Cardiac muscle cell (in vitro differentiated cells and primary cell): ENCODE measurements at places on chromosomes 6 and 20. TPM values are rescaled to one million over a fixed set of nuclear protein-coding genes. Genes with fewer than 3 reads are reported as not detected.

The LHFPL5 gene
- not detected in 2 replicates for total RNA-seq

The TTBK1 gene
- total RNA-seq = 0.60 and 1.0 TPM in 2 replicates

The GPSM3 gene
- total RNA-seq = 16.7 and 18.0 TPM in 2 replicates

The OSBPL2 gene
- total RNA-seq = 33.5 and 43.4 TPM in 2 replicates

The WDR46 gene
- 34.8 and 58.9 TPM in 2 replicates for total RNA-seq

The POU5F1 gene
- total RNA-seq = 1.5 and 1.6 TPM in 2 replicates

The SRSF3 gene
- total RNA-seq = 122 and 127 TPM in 2 replicates

The GRM4 gene
- total RNA-seq = 0.25 and 0.42 TPM in 2 replicates
